Left ventricle myocardium inferior (tissue), 1 donor: ENCODE measurements at places on chromosomes 5 and 9.

GRCh38 chr5:37077146-37077545, 172.0 kb downstream of the CPLANE1 start:
- no peak overlapping the region for H3K27ac ChIP-seq
- H3K4me3 ChIP-seq: no peak overlapping the region
- no peak for DNase-seq
- H3K4me1 ChIP-seq: no peaks in the 10 kb centered on the region
- no peaks in the 10 kb centered on the region for H3K27me3 ChIP-seq
- H3K36me3 ChIP-seq: peaks cover 29% of the 10 kb centered on the region

DNA sequence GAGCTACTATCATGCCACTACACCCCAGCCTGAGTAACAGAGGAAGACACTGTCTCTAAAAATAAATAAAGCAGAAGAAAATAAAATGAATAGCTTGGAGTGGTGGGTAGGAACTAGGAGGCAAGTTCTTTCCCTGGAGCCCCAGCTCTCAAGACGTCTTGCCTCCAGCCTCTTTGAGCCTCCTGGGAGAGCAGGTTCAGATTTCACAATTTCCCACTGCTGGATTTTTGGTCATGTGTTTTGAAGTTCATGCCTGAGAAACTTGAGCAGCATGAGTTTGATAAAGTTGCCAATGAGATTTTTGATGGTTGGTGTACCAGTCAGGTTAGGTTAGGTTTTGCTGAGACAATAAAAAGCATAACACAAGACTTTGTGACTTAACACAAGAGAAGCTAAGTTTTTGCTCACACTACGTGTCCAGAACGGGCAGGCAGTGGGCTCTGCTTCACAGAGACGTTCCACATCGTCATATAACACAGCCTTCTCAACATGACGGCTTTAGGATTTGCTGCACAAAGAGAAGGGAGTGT, 4.1 kb upstream of the CCDC69 start:
- H3K27me3 ChIP-seq: no peaks in the 10 kb centered on the region
- no peak overlapping the region for H3K27ac ChIP-seq
- no peaks in the 10 kb centered on the region for H3K36me3 ChIP-seq
- H3K4me1 ChIP-seq: peaks cover 31% of the 10 kb centered on the region

GRCh38 chr9:24096756-24097155, 270.7 kb upstream of the ELAVL2 start:
- no peaks in the 10 kb centered on the region for H3K27me3 ChIP-seq
- H3K36me3 ChIP-seq: no peaks in the 10 kb centered on the region
- no peaks in the 10 kb centered on the region for H3K4me1 ChIP-seq
- no peak overlapping the region for H3K4me3 ChIP-seq
- no peak overlapping the region for H3K27ac ChIP-seq
- DNase-seq: no peak

DNA sequence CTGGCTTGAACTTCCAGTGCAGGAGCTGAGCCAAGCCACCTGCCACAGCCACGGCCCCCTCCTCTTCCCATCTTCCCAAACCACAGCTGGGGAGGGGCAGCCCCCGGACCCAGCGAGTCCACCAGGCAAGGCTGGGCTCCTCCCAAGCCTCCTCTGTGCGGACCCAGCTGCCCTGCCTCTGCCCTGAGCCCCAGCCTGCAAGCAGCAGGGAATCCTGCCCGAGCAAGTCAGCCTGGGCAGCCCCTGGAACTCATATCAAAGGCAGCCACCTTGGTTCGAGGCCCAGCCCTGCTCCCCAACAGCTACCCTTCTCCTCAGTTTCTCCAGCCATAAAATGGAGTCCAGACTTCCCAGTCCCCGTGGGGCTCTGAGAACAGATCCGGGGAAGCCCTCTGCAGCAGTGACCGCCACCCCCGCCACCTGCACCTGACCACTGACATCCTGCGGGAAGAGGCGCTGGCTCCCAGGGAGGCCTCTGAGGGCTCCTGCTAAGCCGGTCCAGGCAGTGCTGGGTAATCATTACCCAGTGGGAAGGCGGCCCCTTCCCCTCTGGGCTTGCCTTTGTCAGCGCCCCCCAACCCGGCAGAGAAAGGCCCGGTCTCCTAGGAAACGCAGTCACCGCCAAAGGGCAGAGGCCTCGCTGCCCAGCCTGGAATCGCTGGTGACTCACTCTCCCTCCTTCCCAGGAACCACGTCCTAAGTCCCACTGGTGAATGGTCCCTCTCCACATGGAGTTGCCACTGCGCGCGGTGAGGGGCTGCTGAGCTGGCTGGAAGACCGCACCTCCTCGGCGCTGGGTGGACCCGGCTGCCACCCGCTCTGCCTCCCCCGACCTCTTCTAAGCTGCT, 1.5 kb downstream of the VAV2 start:
- peak overlapping the region; percentile 93 for H3K27ac ChIP-seq
- peak overlapping the region; percentile 70 for H3K4me3 ChIP-seq
- DNase-seq: no peak

GRCh38 chr9:21119093-21119770, 22.4 kb downstream of the IFNW1 start:
- no peaks in the 10 kb centered on the region for H3K27me3 ChIP-seq
- DNase-seq: no peak
- H3K4me3 ChIP-seq: no peak overlapping the region
- H3K4me1 ChIP-seq: no peaks in the 10 kb centered on the region
- no peak overlapping the region for H3K27ac ChIP-seq

GRCh38 chr9:76681556-76681955, 82.7 kb upstream of the PCA3 start:
- DNase-seq: no peak
- H3K36me3 ChIP-seq: no peaks in the 10 kb centered on the region
- H3K27me3 ChIP-seq: peaks cover 3% of the 10 kb centered on the region

DNA sequence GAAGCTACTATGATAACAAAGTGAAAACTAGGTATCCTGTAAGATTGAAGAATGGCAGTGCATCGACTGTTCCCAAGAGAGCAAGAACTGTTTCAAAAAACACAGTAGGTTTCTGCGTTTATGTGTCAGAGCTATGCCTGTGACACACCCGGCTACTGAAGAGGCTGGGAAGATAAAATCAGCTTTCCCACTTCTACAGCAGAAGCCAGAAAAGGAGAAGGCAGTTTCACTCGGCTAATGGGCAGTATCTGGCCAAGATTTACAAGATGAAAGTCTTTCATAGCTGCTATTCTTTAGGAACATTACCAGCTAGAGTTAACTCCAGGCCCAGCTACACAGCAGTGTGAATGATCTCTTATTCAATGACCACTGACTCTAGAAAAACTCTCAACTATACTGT, 195.2 kb downstream of the CTNND2 start:
- DNase-seq: no peak
- no peaks in the 10 kb centered on the region for H3K27me3 ChIP-seq
- H3K4me3 ChIP-seq: no peak overlapping the region
- H3K27ac ChIP-seq: no peak overlapping the region
- H3K4me1 ChIP-seq: no peaks in the 10 kb centered on the region
- H3K36me3 ChIP-seq: no peaks in the 10 kb centered on the region

DNA sequence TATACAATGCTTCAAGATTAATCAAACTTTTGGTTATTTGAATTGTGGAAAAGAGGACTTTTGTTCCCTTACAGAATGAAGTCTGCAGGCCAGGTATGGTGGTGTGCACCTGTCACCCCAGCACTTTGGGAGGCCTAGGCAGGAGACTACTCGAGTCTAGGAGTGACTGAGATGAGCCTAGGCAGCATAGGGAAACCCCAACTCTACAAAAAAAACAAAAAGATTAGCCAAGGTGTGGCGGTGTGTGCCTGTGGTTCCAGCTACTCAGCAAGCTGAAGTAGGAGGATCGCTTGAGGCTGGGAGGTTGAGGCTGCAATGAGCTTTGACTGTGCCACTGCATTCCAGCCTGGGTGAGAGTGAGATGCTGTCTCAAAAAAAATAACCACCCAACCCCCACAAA, 9.3 kb downstream of the CCNH start:
- no peak overlapping the region for H3K27ac ChIP-seq
- peaks cover 31% of the 10 kb centered on the region for H3K4me1 ChIP-seq
- H3K36me3 ChIP-seq: peaks cover 86% of the 10 kb centered on the region
- no peaks in the 10 kb centered on the region for H3K27me3 ChIP-seq
- H3K4me3 ChIP-seq: no peak overlapping the region

GRCh38 chr9:133004091-133004998, 25.9 kb downstream of the GFI1B start:
- H3K27me3 ChIP-seq: peaks cover 84% of the 10 kb centered on the region
- H3K27ac ChIP-seq: no peak overlapping the region
- no peak overlapping the region for H3K4me3 ChIP-seq
- DNase-seq: no peak
- H3K36me3 ChIP-seq: no peaks in the 10 kb centered on the region

DNA sequence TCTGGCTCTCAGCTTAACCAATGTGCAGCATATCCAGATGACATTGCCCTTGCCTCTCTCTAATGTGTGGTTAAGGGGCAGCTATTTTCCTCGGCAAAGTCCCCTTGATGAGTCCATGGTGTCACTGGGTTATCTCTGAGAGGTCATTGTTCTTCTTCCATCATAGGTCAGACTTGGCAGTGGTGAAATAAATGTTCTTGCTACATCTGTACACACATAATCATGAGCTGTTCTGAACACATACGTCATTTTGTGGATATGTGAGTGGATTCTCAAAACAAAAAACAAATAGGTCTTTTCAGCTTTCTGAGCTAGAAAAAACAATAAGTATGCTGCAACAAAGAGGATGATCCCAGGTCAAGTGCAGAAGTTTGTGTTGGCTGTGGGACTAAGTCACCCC, 134.7 kb upstream of the PTPN3 start:
- no peaks in the 10 kb centered on the region for H3K36me3 ChIP-seq
- peaks cover 20% of the 10 kb centered on the region for H3K27me3 ChIP-seq
- DNase-seq: no peak
- H3K4me1 ChIP-seq: no peaks in the 10 kb centered on the region
- no peak overlapping the region for H3K4me3 ChIP-seq

DNA sequence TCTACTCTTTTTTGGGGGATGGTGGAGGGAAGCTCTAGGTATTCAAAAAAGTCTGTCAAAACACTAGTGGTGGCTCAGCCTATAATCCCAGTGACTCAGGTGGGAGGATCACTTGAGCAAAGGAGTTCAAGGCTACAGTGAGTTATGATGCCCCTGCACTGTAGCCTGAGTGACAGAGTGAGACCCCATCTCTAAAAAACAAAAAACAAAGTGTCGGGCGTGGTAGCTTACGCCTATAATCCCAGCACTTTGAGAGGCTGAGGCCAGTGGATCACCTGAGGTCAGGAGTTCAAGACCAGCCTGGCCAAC, 15.8 kb upstream of the SLC35D2 start:
- H3K27ac ChIP-seq: no peak overlapping the region
- H3K27me3 ChIP-seq: no peaks in the 10 kb centered on the region
- no peak for DNase-seq
- no peaks in the 10 kb centered on the region for H3K4me1 ChIP-seq
- H3K36me3 ChIP-seq: no peaks in the 10 kb centered on the region

- no peak for DNase-seq
- H3K27me3 ChIP-seq: peaks cover 13% of the 10 kb centered on the region
- no peaks in the 10 kb centered on the region for H3K4me1 ChIP-seq
- H3K27ac ChIP-seq: no peak overlapping the region
These were observed 80.8 kb downstream of the NTRK2 start for GRCh38 chr9:84750152-84750865.

- H3K27ac ChIP-seq: peak overlapping the region; percentile 82
- H3K27me3 ChIP-seq: no peaks in the 10 kb centered on the region
- H3K4me3 ChIP-seq: peak overlapping the region; percentile 34
These were observed 57.7 kb downstream of the DUSP1 start for GRCh38 chr5:172713113-172713808.

GRCh38 chr5:53048248-53048647, 59.1 kb downstream of the ITGA2 start:
- DNase-seq: no peak
- H3K4me1 ChIP-seq: peaks cover 9% of the 10 kb centered on the region
- no peak overlapping the region for H3K27ac ChIP-seq
- no peaks in the 10 kb centered on the region for H3K36me3 ChIP-seq

DNA sequence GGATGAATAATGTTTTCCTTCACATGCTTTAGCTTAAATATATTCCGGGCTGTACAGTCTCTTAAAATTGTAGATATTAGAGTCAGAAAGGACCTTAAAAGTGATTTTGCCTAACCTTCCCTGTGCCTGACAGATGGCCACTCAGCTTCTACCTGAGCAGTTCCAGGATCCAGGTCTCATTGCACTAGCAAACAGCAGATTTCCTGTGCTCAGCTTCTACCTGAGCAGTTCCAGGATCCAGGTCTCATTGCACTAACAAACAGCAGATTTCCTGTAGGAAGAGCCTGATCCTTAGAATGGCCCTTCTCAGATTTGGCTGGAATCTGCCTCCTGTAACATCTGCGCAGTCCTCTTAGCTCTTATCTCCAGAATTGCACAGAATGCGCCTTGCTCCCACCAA, 219.8 kb downstream of the AOPEP start:
- H3K4me1 ChIP-seq: peaks cover 55% of the 10 kb centered on the region
- DNase-seq: no peak
- H3K27ac ChIP-seq: peak overlapping the region; percentile 41
- H3K27me3 ChIP-seq: no peaks in the 10 kb centered on the region
- H3K36me3 ChIP-seq: no peaks in the 10 kb centered on the region
- H3K4me3 ChIP-seq: no peak overlapping the region

DNA sequence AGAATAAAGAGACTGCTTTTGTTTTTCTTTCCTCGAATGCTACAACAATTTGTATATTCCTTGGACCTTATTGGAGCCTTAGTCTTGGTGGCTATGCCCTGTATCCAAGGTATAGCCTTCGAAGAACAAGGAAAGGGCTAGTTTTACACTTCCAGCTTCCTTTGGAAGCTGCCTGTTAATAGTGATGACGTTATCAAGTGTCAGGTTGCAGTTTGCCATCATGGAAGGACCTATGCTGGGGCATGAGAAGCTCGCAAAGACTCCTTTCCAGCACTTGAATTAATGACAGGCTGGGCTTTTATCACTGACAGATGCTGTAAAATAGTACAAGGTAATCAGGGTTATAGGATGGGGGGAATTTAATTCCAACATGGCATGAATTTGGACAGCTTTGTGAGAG, 157.9 kb downstream of the KDM4C start:
- H3K4me1 ChIP-seq: peaks cover 20% of the 10 kb centered on the region
- no peaks in the 10 kb centered on the region for H3K27me3 ChIP-seq
- H3K36me3 ChIP-seq: no peaks in the 10 kb centered on the region
- no peak overlapping the region for H3K27ac ChIP-seq
- DNase-seq: no peak

GRCh38 chr9:131447148-131447547, 53.3 kb downstream of the PRRC2B start:
- H3K27ac ChIP-seq: peak overlapping the region; percentile 1
- no peaks in the 10 kb centered on the region for H3K27me3 ChIP-seq
- H3K4me3 ChIP-seq: no peak overlapping the region
- peaks cover 4% of the 10 kb centered on the region for H3K4me1 ChIP-seq
- no peak for DNase-seq

- H3K27ac ChIP-seq: no peak overlapping the region
- no peak overlapping the region for H3K4me3 ChIP-seq
- peak; percentile 8 for DNase-seq
- H3K4me1 ChIP-seq: peaks cover 9% of the 10 kb centered on the region
These were observed 157.1 kb upstream of the COL5A1 start for GRCh38 chr9:134484479-134484878.
